ENCODE measurements at places on chromosomes 13 and 19. TPM values are rescaled to one million over a fixed set of nuclear protein-coding genes. Genes with fewer than 3 reads are reported as not detected.
A peak's percentile ranks its signal among the peaks of the same experiment; 100 is the strongest.

The TINCR gene
- total RNA-seq, result not detected

The AKAP8 gene
- 23.5 TPM for total RNA-seq

GRCh38 chr13:46756977-46757376 lies 40.0 kb downstream of the ESD start:
- no peak for DNase-seq

DNA sequence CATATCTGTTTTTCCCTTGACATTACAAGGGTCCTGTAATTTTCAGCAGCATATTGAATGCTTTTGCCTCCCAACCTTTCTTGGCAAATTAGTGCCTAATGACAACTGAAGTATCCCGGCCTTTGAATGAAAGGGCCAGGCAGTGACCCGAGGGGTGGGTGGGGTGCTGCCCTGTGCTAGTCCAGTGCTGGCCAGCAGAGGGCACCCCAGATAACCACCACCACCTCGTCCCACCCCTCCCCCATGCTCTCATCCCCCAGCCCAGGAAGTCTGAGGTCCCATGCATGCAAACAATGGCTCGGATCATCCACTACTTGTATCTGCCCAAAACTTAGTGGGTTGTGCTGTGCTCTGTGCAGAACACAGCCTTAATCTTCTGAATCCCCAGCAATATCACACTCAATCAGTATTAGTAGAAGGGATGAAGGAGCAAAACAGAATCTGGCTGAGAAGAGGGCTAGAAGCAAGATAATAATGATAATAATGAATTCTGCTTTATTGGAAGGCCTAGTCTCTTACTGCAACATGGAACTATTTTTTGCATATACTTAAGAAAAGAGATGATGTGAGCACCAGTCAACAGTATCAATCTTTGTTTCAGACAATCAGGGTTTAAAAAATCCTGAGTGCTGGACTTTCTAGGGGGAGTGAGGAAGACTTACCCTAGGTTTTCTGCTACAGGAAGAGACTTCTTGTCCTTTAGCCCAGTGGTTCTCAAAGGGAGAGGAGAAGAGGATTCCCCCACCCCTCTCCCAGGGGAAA lies 3.8 kb downstream of the ATP12A start:
- peak; percentile 18 for DNase-seq

DNA sequence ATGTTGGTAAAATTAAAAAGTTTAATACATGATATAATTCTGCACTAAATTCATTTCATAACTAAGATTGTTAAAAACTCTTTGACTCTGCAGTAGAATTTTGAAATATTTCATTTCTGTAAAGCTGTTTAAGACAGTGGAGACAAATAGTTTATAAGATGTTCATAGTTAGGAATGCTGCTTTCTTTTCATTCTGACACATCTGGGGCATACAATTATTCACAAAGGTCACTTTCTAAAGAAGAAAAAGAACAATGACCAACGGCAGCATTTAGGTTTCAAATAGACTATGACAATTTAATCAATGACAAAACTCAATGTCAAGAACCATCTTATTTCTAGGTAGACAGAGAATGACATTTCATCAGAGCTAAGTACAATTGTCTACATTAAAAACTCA lies 1422.1 kb downstream of the PCDH9 start:
- peak; percentile 59 for DNase-seq

DNA sequence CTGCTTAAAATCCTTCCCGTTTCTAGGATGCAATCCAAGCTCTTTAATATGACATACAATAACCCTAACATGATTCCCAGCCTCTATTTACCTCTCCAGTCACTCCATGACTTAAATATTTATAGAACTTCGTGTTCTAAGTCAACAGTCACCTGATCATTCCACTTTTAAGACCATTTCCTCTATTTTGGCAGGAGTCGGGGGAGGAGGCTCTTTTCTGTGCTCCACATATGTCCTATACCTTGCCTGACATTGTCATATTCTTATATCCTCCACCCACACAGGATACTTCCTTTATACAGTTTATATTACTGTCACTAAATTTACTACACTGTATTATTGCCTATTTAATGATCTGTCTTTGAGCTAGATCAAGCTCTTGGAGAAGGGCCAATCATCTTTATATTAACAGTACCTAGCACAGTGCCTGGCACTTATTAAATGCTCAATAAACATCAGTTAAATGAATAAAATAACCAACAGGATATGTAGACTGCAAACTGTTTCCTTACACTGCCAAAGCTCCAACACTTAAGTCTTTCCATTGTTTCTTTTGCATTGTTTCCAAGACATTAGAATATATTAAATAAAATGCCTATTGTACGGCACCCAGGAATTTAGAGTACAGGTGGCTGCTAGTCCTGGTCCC lies 2.7 kb downstream of the ARGLU1 start:
- DNase-seq, result no peak

The ZIC2 gene
- total RNA-seq, result not detected

DNA sequence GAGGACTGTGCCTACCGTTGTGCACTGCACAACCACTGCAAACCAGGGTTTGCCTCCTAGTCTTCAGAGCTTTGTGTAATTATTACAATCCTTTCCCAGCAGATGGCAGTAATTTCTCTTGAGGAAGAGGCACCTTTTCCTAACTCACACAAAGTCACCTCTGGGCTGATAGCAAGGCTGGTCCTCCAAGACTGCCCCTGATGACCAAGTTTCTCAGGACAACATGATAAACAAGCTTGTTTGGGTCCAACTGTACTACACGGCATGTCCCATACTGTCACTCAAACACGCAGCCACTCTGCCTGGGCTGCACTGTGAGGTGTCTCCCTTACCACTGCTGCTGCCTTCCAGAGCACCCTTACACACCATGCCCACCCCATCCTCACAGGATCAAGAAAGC lies 39.3 kb downstream of the RFXAP start:
- peak; percentile 70 for DNase-seq

GRCh38 chr13:57314897-57315520 lies 148.0 kb downstream of the PRR20E start:
- DNase-seq, result no peak

The PNMA8B gene
- 0.85 TPM for total RNA-seq

The PSG11 gene
- total RNA-seq, result not detected

GRCh38 chr13:40981361-40981760 lies 37.8 kb downstream of the ELF1 start:
- DNase-seq, result no peak

DNA sequence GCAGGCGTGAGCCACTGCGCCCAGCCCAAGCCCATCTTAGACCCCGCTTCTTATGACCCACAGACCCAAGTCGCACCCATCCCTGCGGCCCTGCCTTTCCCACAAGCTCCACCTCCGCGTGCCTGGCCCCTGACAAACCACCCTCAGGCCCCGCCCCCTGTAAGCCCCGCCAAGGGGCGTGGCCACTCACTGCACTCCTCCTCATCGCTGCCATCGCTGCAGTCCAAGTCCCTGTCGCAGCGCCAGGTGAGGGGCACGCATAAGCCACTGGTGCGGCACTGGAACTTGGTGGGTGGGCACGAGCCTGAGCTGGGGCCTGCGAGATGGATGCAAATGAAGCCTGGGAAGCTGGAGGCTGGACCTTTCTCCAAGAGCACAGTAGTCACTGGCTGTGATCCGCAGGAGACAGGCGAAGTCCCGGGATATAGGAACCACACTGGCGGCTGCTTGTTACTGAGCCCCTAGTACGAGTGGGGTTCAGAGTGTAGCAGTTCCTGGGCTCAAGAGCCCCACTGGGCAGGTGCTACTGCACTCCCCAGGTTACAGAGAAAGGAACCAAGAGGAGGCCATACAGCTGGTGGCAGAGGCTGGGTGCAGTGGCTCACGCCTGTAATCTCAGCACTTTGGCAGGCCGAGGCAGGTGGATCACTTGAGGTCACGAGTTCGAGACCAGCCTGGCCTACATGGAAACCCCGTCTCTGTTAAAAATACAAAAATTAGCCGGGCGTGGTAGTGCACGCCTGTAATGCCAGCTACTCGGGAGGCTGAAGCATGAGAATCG lies 3.1 kb downstream of the CD320 start:
- no peak for DNase-seq

All from renal cortical epithelial cell (primary cell).